ENCODE measurements at places on chromosomes 1 and 21.

DNA sequence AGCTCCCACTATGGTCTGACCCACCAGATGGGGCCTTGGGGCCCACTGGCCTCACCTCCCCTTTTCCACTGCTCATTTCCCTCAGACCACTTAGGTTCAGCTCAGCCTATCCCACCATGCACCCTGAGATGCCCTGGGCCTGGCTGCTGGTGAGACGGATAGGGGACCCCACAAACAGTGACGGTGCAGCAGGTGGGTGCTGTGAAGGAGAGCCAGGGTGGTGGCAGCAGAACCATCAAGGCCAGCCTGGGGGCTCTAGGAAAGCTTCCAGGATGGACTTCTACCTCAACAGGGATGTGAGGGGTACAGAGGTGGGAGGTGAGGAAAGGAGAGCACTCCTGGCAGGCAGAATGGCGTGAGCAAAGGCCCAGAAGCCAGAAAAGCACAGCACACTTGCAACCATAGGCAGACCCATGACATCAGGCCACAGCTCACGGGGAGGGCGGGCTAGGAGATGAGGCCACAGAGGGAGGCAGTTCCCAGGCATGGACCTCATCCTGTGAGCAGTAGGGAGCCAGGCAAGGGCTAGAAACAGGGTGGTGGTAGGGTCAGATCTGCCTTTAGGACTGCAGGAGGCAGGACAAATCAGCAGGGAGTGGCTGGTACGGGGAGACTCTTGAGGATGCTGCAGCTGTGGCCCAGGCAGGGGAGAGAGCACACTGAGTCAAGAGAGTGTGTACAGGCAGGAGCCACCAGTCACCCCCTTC, 23.1 kb downstream of the CYB5RL start:
- no peak for DNase-seq

- DNase-seq, result no peak
Measured at GRCh38 chr1:245195398-245195797, 40.6 kb downstream of the KIF26B start.

DNA sequence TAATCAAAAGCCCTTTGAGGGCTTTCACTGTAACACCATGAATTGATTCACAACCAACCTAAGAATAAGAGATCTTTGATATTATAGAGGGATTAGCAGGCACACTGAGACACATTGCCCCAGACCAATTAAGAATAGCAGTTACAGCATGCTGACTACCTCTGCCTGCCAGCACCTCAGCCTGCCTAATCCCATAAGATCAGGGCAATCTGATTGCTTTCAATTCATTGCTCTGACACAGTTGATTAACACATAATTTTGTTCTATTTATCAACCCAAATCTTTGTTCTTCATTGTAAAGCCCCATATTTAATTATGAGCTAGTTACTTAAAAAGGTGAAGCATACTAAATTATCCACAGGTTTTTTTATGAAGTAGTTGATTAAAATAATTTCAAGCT, 548.8 kb upstream of the ZP4 start:
- DNase-seq, result no peak

GRCh38 chr1:196933531-196934189, 9.9 kb upstream of the CFHR2 start:
- DNase-seq, result no peak

DNA sequence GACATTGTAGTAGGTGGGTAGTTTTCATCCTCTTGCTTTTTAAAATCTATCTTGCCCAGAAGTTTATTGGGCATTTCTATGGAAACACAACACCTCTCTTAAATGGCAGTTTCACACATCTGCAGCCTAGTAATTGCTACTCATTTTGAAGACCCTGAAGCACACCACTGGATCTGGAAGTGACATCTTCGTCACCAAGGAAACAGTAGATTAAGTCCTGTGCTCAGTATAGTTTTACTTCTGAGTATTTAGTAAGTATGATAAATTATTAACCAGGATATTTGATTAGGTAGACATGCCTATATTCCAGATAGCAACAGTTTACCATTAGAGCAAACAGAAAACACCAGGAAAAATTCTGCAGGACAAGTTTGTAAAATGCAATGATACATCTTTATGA, 48.7 kb downstream of the UCK2 start:
- no peak for DNase-seq

- no peak for DNase-seq
Measured at GRCh38 chr1:159315381-159315780, 13.2 kb downstream of the FCER1A start.

DNA sequence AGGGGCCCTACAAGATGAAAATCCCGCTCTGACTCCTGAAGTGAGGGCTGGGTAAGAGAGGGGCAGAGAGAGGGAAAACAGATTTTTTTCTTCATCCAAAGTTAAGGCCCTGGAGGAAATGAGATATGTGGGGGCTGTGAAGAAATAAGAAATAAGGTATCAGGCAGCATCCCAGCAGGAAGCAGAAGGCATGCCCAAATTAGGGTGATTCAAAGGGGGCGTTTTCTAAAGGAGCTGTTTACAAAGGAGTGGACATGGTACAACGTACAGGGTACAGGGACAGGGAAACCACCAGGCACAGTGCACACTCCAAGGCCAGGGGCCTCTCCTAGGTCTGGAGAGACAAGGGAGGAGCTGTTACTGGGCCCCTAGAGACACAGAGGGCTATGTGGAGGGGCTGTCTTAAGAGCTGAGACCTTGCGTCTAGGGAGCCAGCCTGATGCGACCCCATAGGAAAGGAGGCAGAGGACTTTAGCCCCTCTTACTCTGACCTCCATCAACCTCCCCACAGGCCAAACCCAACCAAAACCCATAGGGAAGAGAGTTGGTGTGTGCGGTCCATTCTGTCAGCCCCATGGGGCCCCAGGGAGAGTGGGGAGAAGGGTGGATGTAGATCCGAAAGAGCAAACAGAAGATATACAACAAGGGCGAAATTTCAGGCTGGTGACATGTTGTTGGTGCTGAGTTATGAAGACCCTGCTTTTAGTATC, 38.6 kb downstream of the STYXL2 start:
- no peak for DNase-seq

DNA sequence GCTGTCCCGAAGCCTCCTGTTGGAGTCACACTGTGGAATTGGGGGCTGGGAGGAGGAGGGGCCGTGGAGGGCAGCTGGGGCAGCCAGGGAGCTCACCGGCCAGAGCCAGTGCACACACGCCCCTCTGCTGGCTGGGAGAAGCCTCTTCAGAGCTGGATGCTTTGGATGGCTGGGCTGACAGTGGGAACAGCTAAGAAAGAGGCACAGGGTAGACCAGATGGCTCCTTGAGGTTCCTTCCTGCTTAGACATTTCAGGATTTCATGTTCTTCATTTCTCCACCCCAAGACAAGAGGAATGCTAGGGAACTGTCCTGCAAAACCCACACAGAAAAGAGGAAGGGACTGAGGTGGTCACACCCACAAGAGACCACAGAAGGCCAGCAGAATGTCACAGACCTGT, 254.8 kb upstream of the VAMP3 start:
- no peak for DNase-seq

GRCh38 chr1:3497521-3497920, 43.1 kb downstream of the ARHGEF16 start:
- no peak for DNase-seq

DNA sequence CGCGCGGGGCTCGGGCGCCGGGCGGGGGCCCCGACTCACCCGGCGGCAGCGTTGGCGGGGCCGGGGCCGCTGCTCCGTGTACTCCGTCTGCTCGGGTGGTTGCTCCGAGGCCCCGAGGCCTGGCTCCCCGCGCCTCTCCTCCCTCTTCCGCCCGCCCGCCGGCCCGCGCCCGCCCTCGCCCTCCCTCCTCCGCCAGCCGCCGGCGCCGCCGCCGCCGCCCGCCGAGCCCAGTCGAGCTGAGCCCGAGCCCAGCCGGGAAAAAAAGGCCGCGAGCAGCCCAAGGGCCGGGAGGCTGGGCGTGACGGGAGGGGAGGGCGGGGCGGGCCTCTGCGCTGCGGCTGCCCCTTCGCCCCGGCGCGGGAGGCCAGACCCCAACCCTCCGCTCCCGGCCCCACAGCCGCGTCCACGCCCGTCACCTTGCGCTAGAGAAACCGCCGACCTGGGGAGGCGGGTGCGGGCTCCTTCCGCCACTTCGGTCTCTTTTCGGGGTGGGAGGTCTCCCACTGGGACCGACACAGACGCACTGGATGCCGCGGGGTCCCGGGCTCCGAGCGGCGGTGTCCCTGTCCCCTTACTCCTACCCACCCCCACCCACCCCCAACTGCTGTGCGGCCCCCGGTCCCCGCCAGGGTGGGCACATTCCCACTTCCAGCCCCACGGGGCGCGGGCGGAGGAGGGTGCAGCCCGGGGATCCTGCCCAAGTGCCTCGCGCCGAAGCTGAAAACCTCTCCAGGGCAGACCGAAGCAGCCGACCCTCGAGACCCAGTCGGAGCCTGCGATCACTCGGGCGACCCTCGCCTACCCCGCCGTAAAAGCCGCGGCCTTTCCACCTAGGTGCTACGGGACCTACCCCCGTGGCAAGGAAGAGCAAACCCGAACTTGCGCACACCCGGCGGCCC, at the start of gene CERS2:
TSS of gene CERS2 (minus strand) at position 256 of the 899 bp plus-strand sequence. CDS start 5,745 bp downstream, outside the sequence.
- DNase-seq, result peak; percentile 63

- no peak for DNase-seq
Measured at GRCh38 chr1:38558500-38559445, 300.8 kb downstream of the RRAGC start.

DNA sequence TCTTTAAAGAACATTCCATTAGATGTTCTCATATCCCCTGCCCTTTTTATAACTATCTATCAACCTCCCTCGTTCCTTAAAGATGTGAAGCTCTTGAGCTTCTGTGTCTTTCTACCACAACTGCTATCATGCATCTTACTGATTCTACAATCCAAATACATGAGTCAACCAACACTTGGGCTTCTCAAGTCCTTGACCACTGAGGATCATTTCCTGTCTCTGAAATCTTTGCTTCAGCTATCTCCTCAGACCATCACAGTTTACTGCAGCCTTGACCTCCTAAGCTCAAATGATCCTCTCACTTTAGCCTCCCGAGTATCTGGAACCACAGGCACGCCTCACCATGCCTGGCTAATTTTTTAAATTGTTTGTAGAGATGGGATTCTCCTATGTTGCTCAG, 75.2 kb downstream of the FMO4 start:
- DNase-seq, result no peak

- no peak for DNase-seq
Measured at GRCh38 chr21:35390013-35390776, 341.1 kb upstream of the RUNX1 start.

DNA sequence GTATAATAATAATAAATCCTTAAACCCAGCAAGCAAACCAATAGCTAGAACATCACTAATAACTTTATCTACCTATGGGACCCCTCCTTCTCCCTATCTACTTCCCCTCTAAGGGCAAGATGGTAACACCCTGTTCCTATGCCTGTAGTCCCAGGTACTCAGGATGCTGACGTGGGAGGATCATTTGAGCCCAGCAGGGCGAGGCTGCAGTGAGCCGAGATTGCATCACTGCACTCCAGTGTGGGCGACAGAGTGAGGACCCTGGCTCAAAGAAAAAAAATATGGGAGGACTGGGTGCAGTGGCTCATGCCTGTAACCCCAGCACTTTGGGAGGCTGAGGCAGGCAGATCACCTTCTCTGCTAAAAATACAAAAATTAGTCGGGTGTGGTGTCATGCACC, 143.1 kb upstream of the SLC45A1 start:
- DNase-seq, result no peak

DNA sequence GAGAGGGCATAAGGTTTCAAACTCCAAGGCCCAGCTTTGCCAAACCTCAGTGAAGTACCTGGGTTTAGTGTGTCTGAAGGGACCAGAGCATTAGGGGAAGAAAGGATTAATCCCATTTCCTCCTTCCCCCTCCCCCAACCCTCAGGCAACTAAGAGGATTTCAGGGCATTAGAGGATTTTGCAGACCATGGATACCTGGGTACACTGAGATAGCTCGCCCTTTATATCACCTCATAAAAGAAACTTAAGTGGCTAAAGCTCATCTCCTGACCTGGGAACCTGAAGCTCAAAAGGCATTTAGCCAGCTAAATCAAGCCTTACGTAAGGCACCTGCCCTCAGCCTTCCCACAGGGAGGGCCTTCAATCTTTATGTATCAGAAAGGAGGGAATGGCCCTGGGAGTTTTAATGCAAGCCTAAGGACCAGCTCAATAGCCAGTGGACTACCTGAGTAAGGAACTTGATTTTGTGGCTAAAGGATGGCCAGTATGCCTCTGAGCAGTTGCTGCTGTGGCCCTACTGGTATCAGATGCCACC, 26.4 kb upstream of the SMYD3 start:
- DNase-seq, result no peak

- no peak for DNase-seq
Measured at GRCh38 chr1:4655674-4656532, 1.5 kb downstream of the AJAP1 start.

GRCh38 chr1:9143250-9143649, 14.3 kb upstream of the GPR157 start:
- no peak for DNase-seq

- DNase-seq, result no peak
Measured at GRCh38 chr1:53862507-53862906, 24.4 kb upstream of the NDC1 start.

GRCh38 chr1:242008826-242009495, 10.1 kb upstream of the MAP1LC3C start:
- no peak for DNase-seq

- no peak for DNase-seq
Measured at GRCh38 chr1:21217812-21218596, 41.3 kb upstream of the EIF4G3 start.

- DNase-seq, result no peak
Measured at GRCh38 chr1:53218201-53218600, 2.2 kb downstream of the CZIB start.

- no peak for DNase-seq
Measured at GRCh38 chr1:231934797-231935196, 308.2 kb downstream of the DISC1 start.
